ENCODE measurements at places on chromosomes 2 and 18.

DNA sequence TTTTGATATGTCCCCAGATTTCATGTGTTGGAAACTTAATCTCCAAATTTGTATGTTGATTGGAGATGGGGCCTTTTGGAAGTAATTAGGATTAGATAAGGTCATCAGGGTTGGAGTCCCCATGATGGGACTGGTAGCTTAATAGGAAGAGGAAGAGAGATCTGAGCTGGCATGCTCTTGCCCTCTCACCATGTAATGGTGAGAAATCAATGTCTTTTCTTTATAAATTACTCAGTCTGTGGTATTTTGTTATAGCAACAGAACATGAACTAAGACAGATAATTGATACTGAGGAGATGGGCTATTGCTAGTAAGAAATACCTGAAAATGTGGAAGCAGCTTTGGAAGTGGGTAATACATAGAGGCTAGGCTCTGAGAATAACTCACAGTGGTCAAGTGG lies 48.0 kb downstream of the CDC42EP3 start:
- DNase-seq: no peak

- no peak for DNase-seq
Observed at GRCh38 chr2:16635791-16636699, 29.6 kb downstream of the CYRIA start.

- no peak for DNase-seq
Observed at GRCh38 chr2:28074137-28074536, 183.6 kb downstream of the BABAM2 start.

DNA sequence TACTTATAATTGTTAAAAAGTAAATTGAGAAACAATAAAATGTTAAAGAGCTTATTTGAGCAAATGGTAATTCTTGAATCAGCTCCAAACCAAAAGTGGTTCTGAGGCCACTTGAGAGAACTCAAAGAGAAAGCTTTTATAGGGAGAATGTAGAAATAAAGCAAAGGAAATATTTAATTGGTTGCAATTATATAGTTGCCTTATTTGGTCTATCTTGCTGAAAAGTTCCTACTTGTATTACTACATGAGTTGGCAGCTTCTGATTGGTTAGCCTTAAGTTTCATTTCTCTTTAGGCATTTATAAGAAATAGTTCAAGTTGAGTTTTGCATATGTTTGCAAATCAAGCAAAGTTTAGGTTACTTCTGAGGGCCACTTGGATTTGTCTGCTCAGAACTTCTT lies 38.1 kb downstream of the SCN2A start:
- DNase-seq: no peak

DNA sequence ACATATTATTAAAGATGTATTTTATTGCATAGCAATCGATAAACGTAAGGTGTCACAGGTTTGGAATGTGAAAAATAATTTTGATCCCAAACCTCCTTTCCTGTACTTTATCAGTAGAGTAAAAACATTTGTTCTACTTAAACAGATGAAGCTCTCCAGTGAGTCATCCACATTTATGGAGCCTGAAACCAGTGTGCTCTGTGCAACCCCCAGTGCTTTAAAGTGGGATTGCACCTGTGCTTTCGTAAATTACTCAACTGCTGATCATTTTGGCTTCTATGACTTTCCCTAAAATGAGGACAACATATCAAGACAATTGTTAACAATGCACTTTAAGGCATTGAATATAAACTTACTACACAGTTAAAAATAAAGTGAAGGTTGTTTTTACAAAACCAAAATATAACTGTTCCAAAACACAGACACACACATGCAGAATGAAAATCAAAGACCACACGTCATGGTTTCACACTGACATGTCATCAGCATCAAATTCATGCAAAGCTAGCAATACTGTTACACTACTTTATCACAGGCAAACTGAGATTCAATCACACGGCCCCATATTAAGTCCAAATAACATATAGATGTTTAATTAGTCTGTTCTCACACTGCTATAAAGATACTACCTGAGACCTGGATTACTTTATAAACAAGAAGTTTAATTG lies 9.7 kb downstream of the TMEM18 start:
- no peak for DNase-seq

GRCh38 chr2:59034837-59035236 lies 793.7 kb upstream of the FANCL start:
- DNase-seq: no peak

- no peak for DNase-seq
Observed at GRCh38 chr18:11251229-11251890, 102.0 kb upstream of the PIEZO2 start.

DNA sequence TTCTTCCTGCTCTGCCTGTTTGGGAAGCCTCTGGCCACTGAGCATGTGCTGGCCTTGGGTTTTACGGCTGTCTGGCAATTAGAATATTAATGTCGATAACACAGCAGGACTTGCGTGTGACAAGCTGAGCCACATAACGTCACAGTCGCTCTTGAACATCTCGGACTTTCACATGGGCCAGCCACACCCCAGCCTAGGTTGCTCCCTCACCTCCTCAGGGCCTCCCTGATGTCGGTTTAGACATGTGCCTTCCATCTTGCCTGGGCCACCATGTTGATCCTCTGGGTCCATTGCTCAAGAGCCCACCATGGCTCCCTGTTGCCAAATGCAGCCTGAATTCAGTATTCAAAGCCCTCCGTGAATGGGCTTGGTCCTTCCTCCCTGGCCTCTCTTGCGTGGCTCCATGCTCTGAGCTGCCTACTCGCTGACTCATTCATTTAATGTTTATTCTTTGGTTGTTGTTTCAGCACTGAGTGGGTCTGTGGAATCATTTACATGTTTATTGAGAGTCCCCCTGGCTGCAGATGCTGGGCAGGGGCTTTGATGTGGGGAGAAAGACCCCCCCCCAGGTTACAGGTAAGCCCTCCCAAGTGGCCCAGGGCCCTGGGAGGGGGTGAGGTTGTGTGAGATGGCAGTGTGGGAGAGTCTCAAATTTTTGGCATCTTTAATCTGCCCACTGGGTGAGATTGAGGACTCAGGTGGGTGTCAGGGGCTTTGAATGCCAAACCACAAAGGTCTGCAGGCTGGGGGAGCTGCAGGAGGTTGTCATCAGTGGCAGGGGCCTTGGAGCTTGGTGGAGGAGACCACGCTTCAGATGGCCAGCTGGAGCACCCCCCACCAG lies 62.0 kb downstream of the ODC1 start:
- DNase-seq: no peak

DNA sequence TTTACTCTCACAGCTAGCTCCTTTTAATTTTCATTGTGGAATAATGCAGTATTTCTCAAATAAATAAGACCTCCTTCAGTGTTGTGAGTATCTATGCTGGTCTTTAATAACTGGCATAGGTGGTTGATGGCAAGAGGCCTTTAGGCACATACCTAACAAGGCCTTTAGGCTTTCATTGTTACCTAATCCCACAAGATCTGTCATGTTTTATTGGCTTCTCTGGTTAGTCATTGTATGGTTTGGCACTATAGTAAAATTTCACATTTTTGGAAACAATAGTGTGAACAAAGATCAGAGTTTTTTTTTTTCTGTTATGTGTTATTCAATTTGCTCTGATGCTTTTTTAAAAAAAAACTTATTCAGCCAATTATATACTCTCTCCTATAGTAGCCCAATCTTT lies 89.8 kb upstream of the NEUROD1 start:
- no peak for DNase-seq

GRCh38 chr18:42446195-42446594 lies 491.2 kb downstream of the PIK3C3 start:
- DNase-seq: no peak

GRCh38 chr2:120771111-120771780 lies 35.6 kb downstream of the GLI2 start:
- DNase-seq: no peak

- no peak for DNase-seq
Observed at GRCh38 chr2:3433776-3434400, 54.4 kb downstream of the TRAPPC12 start.

DNA sequence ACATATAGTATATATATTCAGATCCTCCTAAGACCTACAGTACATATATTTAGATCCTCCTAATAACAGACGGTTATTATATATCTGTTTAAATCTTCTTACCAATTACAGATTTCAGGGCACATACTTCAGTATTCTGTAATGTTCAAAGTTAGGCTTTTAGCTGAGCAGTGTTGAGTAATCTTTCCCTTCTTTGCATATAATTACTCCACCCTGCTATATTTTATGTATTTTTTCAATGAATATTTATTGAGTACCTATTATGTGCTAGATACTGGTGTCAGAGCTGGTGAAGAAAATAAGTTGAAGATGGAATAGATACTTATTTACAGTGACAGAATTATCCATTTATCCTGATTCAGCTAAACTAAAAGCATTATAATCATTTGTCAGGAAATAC lies 84.9 kb downstream of the NEB start:
- DNase-seq: no peak

- no peak for DNase-seq
Observed at GRCh38 chr2:116088236-116088635, 1645.8 kb downstream of the DPP10 start.

DNA sequence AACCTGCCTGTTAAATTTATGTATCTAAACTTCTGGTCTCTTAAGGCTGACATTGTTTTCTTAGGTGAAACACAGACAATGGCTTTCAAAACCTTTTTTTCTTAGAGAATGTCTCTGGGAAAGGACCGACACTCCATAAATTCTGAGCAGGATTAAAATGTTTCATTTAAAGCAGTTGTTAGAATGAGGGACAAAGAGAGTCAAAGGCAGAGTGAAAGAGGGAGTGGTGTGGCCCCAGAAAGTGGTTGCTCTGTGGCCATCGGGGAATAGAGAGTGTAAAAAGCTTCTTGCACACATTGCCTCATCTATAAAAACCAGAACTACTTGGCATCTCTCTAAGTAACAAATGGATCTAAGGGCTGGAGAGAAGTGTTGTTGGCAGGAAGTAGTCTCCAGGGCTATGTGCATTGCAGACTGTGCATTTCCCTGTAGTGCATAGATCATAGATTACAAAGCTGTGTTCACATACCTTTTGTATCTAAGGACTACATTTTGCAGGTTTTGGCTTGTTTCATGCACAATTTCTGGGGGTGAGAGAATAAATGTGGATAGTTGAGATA lies 3.6 kb downstream of the RPRM start:
- DNase-seq: no peak

- DNase-seq: no peak
Observed at GRCh38 chr2:142872882-142873724, 4.4 kb upstream of the KYNU start.

GRCh38 chr18:61896757-61897156 lies 4.0 kb upstream of the RNF152 start:
- no peak for DNase-seq

GRCh38 chr2:165648801-165649200 lies 145.2 kb downstream of the GALNT3 start:
- DNase-seq: no peak

GRCh38 chr2:10141736-10142639 lies 19.4 kb downstream of the RRM2 start:
- DNase-seq: no peak

GRCh38 chr2:42809819-42810120 lies 17.4 kb upstream of the HAAO start:
- DNase-seq: peak; percentile 43
